NCI-H1930 (cell line): ENCODE measurements at places on chromosomes 12 and 14.

GRCh38 chr12:111409780-111410430 lies 4.2 kb downstream of the SH2B3 start:
- no peak for DNase-seq

DNA sequence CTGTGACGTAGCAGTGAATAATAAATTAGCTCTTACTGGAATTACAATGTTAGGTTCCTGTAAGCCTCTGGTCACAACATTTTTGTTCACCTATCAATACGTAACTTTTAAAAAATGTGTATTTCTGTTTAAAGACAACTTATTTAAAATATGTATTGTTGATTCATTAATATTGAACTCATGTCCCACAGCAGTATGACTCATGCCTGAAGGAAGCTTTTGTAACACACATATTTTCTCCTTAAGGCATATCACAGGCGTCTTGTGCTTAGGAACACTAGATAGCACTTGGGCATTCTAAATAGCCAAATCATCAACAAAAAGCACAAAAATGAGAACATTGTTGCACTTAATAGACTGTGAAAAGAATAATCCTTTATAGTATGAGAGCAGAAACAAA lies 92.5 kb downstream of the GPHN start:
- no peak for DNase-seq

GRCh38 chr12:116284396-116284795 lies 6.9 kb upstream of the MED13L start:
- no peak for DNase-seq

- no peak for DNase-seq
Observed at GRCh38 chr14:36784541-36784940, 122.9 kb downstream of the PAX9 start.

GRCh38 chr12:94636462-94637085 lies 13.8 kb downstream of the TMCC3 start:
- DNase-seq: no peak

GRCh38 chr14:79467835-79468234 lies 743.5 kb downstream of the DIO2 start:
- no peak for DNase-seq

- no peak for DNase-seq
Observed at GRCh38 chr12:15796493-15797141, 7.4 kb upstream of the EPS8 start.

DNA sequence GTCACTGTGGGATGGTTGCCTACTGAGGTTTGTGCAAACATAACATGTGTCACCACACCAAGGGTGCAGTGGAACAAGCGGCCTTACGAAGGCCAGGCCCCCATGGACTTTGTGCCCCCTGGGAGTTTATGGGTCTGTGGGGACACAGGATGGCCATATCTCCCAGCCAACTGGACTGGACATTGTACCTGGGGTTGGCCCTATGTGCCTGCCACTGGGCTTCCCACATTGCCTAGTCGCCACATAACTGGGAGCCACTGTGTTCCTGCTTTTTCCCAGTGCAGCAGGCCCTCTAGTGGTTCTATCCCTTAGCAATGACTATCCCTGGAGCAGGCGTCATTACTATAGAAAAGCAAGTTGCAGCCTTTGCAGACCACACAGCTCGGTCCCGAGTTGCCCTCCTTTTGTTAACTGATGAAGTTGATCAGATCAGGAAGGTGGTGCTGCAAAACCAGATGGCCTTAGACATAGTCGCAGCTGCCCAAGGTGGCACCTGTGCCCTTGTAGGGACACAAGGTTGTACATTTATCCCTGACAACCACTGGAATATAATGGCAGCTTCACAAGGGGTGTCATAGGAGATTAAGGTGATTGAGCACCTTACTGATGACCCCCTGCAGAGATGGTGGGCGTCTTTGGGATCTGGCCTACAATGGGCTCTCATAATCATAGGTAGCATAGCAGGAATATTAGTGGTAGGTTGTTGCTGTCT lies 15.2 kb upstream of the RNASE12 start:
- DNase-seq: peak; percentile 30

- DNase-seq: no peak
Observed at GRCh38 chr14:77562681-77563080, 53.8 kb downstream of the SPTLC2 start.

- DNase-seq: no peak
Observed at GRCh38 chr12:44441155-44441554, 435.0 kb downstream of the NELL2 start.

- no peak for DNase-seq
Observed at GRCh38 chr14:72499746-72500145, 394.2 kb downstream of the DPF3 start.

DNA sequence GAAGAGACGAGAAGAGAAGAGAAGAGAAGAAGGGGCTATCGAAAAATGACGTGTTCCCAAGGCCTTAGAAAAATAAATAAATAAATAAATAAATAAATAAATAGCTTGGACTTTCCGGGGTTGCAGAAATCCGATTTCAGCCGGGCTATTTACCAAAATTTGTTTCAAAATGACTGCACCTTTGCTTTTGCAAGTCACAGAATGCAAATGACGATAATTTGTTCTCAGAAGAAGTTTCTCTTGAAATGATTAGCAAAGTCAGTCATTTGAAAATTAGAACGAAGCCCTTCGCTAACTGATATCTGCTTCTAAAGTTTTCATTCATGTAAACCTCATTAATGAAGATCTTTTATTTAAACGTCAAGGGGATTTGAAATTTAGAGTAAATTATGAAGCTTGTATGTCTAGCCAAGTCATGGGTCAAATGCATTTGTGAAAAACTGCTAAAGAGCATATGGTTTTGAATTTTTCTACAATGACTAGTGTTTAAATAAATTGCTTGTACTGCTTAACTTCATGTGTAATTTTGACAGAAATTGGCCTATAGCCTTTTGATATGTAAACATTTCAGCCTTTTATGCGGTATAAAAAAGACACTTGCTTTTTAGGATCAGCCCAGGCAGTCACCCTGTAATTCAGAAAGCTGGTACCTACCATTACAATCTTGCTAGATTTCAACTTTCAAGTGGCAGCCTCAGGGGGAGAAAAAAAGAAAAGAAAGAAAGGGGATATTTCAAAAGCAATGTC lies 4.6 kb upstream of the GSC start:
- no peak for DNase-seq

DNA sequence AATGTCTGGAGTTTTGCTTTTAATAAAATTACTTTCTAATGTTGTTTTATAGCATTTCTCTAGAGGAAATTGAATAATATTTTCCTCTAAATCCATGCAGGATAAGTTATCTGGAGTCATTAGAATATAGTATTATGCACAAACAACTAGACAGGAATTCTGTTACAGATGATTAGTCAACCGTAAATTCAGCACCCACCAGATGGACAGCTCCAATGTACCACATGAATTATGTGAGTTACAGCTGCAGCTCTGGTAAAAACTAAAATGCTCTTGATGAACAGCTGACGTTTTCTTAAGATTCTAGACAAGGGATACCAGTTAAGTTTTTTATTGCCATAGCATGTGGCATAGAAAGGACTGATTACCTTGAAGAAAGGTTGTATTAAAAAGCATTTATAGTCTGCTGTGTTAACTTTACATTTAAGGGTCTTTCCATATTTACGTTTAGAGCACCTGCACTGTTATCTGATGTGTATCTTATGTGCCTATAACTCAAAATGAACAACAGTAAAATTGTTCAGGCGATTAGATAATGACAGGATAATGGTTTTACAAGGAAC lies 321.4 kb upstream of the LRFN5 start:
- peak; percentile 75 for DNase-seq

DNA sequence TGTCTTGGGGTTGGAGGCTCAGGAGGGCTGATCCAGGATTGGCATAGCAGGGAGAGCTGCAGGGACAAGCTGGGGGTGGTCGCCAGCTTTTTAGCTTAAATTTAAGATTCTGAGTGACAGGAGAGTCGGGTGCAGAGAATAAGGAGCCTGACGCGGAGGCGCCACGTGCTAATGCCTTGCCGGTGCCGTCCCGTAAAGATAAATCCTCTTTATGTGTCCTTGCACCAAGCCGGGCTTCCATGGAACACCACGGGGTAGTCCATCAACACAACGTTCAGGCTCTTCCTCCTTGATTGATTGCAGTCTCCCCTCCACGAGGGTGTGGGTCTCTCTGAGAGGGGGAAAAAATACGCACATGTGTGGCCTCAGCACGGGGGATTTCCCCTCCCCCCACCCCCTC lies 3.9 kb downstream of the DLK1 start:
- DNase-seq: no peak

GRCh38 chr12:102851246-102851645 lies 65.8 kb downstream of the PAH start:
- DNase-seq: no peak

DNA sequence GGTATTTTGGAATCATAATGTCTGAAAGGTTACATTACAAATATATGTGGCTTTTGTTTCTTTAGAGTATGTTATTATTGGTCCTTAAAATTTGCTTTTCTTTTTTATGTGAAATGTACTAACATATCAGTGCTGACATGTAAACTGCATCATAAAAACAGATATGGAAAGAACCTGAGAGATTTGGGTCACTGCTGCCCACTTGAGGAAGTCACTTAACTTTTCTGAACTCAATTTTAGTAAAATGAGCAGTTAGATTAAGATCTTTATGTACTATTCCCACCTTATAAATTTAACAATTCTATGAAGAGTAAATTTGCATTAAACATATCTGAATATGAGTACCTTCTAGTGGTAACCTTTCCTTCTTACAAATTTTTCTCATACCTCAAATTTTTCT lies 7.5 kb downstream of the PTGR2 start:
- no peak for DNase-seq

DNA sequence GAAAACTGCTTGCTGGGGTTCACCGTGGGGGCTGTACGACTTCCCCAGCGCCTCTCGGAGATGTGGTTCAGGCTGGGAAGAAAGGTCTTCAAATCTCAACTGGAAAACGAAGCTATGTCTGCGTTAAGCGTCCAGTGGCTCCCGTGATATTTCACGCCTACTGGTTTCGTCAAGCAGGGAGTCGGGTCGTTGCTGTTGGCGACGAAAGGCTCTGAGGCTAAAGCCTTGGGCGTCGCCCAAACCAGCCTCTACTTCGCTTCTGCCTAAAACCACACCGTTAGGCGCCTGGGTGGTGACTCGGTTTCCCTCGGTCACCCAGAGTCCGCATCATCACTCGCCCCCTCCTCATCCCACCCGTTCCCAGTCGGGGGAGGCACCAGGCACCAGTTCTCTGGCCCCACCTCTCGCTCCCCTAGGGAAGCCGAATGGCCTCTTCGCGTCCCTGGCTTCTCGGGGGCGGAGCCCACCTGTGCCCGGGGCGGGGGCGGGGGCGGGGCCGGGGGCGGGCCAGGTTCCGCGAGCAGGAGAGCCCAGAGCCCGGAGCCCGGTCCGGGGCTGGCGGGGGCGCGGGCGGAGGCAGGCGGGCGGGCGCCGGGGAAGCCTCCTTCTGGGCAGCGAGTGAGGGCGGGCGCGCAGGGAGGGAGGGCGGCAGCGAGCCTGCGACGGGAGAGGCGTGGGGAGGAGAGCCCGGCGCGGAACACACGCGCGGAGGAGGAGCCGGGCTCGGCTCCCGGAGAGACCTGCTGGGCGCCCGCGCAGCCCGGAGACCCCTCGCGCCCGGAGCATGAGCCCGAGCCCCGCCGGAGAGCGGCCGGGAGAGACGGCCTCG lies at the start of gene B4GALNT3:
Gene B4GALNT3, plus strand, starts transcription at position 510 of the 829 bp plus-strand sequence. CDS start 438 bp downstream, outside the sequence.
- DNase-seq: peak; percentile 76

DNA sequence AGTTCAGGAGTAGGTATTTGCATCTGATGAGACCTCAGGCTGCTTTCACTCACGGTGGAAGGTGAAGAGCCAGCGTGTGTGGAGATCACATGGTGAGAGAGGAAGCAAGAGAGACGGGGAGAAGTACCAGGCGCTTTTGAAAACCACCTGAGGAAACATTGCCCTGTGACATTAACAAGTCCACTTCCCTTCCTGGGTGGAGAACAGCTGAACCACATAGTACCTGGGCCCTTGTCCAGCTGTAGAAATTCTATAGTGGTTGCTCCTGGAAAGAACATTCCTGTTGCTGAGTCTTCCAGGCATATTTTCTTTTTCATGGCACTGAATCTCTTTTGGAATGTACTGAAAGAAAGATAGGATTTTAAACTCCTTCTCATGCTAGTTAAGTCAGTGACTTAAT lies 87.3 kb upstream of the RIN3 start:
- no peak for DNase-seq

GRCh38 chr12:104050436-104050835 lies 449 bp upstream of the GLT8D2 start:
- DNase-seq: no peak

- no peak for DNase-seq
Observed at GRCh38 chr12:23767834-23768233, 181.6 kb downstream of the SOX5 start.

DNA sequence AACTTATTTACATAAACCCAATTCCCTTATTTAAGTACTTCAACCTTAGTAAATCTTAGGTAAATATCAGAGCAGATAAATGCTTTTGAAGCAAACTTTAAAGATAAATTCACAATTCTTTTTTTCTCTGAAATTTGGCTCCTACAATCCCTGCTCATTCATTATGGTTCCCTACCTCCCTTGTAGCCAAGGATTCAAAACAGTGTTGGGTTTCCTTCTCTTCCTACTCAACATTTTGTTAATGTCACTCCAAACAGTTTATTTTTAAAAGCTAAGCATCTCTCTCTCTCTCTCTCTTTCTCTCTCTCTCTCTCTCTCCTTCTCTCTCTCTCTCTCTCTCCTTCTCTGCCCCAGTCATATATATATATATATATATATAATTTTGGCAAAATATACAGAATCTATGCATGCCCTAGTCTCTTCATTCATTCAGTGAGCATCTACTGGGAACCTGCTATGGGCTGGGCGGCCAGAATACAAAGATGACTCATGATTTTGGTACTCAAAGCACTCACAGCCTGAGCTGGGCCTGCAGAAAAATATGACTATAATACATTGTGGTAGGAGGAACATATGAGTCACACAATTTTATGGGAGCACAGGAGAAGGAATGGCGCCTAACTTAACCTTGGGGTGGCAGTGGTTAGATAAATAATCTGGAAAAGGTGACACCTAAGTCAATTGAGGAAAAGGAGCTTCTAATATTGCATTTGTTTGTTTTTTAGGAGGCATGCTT lies 123.7 kb upstream of the DHRS4 start:
- DNase-seq: no peak

GRCh38 chr14:77730976-77731497 lies 23.1 kb downstream of the SLIRP start:
- DNase-seq: no peak

- DNase-seq: no peak
Observed at GRCh38 chr14:95248432-95248831, 71.3 kb downstream of the CLMN start.

- DNase-seq: peak; percentile 75
Observed at GRCh38 chr12:49232940-49233841, 31.7 kb upstream of the TUBA1C start.

DNA sequence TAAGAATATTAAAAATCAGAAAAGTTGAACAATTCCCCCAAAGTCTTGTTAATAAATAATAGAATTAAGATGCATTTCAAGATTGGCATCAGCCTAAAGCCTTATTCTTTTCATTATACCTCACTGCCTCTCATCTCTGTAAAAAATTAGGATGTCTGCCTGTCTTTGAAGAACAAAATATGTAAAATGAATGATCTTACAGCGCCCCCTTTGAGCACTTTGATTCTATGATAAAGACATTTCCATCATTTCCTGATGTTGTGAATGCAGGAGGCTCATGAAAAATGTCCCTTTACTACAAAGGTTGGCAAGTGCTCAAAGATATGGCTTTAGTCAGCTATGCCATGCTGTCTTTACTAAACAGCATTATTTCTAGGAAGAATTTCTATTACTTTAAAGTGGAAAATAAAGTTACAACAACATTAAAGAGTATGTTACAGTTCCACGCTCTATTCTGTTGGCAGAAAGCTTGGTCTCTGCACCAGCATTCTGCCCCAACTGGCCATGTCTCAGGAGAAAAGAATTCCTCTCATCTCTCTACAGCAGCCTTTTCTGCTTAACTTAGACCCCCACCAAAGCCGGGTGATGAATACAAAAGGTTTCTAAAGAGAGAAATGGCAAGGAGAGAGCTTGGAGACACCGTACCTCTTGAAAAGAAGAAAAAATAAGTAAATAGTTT lies 95.1 kb downstream of the LLPH start:
- DNase-seq: peak; percentile 18
